ENCODE measurements at places on chromosomes 2 and 18. TPM values are rescaled to one million over a fixed set of nuclear protein-coding genes. Genes with fewer than 3 reads are reported as not detected.

PLA2R1 gene
- 19.0 TPM for total RNA-seq

ABCB11 gene
- 0.18 TPM for total RNA-seq

DNA sequence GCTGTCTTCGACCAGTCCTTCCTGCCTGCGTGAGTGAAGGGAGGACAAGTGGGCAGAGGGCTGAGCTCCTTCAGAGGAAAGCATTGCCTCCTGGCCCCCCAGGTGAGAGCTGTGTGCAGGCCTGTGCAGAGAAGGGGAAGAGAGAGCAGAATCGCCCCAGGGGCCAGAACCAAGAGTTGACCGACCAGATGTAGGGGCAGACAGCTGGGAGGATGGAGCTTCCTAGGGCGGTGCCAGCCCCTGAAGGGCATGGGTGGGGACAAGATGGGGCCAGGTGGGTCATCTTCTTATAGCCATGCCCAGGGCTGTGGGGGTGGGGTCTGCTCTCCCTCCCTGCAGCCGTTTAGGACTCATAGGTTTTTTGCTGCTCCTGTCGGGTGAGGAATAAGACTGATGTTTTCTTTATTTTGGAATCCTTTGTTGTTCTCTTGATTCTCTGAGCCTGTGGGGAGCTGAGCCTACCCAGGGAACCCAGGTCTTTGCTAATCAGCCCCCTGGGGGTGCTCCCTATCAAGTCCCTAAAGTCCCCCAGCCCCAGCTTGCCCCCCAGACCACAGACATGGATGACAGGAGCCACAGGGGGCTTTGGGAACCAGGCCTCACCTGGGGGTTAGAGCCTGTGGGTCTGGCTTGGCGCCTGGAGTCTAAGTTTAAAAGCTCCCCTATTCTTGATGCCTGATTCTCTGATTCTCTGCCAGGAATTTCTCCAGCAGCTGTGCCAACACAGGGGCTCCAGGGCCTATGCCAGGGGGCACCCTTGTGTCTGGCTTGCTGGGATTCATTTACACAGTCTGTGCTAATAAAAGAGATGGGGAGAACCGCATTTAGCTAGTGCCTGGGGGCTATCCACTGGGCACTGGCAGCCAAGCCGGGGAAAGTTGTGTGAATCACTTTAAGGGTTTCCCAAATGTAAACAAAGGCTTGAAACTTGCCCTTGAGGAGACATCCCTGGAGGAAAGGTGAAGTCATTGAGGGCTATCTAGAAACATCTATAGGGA is 9.3 kb upstream of the EFHD1 start:
- DNase-seq = no peak

BMP10 gene
- total RNA-seq = not detected

OR6B2 gene
- not detected for total RNA-seq

AP1S3 gene
- total RNA-seq = 52.7 TPM

- DNase-seq = no peak
These were observed 2.8 kb downstream of the CCDC68 start for GRCh38 chr18:54956506-54956905.

MYCN gene
- 3.7 TPM for total RNA-seq

DNA sequence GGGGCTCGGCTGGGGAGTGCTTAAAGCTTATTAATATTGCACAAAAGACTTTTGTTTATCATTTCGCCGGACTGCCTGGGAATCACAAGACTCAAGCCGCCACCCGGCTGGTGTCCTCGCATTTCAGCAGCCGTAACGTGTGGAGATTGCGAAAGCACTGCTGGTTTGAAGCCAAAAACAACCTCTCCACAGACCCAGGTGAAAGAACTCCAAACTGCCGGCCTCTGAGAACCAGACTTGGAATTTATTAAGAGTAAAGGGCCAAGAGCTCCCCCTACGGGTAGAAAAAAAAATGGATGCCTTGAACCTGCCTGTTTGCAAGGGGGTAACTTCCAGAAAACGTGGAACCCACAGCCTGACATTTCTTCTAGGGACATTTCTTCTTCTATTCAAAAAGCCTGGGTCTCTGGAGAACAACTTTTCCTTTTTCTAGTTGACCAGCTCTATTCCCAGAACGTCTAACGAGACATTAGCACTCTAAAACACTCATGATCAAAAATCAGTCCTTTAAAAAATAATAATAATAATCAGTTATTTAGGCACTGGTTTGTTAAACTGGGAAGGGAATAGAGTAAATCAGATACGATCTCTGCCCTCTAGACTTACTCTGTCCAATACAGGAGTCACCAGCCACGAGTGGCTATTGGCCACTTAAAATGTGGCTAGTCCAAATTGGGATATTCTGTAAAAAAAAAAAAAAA is 216.3 kb downstream of the C1D start:
- peak; percentile 94 for DNase-seq

TM4SF20 gene
- not detected for total RNA-seq

- DNase-seq = no peak
These were observed 15.0 kb upstream of the DNAH7 start for GRCh38 chr2:196083601-196084000.
